Testis (tissue), 5 donors: ENCODE measurements at places on chromosomes 16 and 17.

DNA sequence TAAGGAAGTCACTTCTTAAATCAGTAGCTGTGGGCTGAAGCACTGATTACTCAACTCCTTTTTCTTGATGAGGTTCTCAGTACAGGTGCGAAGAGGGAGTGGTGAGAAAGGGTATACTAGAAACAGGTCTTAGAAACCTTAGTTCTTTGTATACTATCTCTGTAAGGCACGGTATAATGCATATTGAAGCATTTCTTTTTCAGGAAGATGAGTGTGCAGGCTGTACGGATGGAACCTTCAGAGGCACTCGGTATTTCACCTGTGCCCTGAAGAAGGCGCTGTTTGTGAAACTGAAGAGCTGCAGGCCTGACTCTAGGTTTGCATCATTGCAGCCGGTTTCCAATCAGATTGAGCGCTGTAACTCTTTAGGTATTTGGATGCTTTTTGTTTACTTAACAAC is 39.2 kb downstream of the CYLD start:
- DNase-seq = no peak

DNA sequence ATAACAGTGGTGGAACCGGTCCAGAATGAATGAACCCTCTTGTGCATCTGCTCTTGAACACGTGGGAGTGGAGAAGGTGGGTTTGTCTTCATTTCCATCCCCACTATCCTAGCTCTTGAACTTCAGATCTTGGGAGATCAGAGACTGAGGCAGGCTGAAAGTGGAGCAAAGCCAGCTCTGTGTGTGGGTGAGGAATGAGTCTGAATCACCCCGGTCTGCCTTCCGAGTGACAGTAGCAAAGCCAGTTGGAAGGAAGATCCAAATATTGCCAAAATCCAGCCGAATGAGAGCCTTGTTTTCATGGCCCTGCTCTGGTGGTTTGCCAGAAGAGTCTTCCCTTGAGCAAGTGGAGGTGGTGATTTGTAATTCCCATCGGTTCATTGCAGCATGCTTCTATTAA is 29.0 kb upstream of the ASIC2 start:
- no peak for DNase-seq

- DNase-seq = peak; percentile 69
Observed at GRCh38 chr17:4598776-4599504, 14.6 kb downstream of the SMTNL2 start.

DNA sequence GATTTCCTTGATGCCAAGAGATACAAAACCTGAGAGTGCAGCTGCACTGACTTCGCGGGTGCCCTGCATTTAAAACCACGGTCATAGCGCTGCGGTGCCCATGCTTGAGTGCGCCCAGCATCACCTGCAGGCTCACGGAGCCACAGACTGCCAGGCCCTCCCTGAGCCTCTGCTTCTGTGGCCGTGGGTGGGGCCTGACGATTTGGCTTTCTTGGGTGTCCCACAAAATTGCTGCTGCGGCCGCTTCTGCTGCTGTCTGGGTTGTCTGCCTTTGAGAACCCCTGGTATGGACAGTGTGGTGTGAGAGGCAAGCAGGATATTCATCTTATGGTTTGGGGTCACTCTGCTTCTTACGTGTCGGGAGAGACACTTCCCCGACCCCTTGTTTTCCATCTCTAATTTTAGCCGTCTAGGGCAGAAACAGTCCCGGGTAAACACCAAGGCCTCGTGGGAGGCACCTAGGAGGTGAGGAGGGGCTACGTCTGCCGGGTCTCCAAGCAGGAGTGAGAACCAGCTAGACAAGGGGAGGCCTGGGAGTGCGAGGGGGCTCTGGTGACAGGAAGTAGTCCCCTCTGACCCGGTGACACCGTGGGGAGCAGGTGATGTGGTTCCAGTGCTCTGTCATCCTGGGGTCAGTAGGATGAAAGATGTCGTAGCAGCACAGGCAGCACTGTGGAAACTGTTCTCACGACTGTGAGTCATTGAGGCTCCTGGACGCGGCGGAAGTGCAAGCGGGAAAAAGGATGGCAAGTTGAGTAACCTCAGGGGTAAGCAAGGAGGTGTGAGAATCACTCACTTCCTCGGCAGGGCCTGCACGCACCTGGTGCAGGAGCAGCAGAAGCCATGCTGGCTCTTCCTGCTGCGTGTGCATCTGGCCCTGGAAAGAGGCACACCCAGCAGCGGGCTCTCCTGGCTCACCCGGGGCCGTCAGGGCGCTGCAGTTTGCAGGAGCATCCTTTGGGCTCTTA is 176.3 kb downstream of the RPTOR start:
- no peak for DNase-seq

DNA sequence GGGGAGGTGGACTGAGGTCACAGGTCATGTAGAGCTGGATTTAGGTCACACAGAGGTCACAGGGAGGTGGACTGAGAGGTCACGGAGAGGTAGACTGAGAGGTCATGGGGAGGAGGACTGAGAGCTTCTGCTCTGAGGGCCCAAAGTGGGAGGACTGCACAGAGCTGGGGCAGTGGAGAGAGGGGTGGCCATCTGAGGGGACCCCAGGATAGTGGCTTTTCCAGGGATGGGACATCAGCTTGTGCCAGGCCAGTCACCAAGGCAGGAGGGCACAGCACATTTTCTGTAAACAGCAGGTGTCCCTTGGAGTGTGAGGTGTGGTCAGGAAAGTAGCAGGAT is 26.1 kb upstream of the JPT2 start:
- DNase-seq = no peak

GRCh38 chr17:57413848-57414651 is 157.7 kb downstream of the MSI2 start:
- DNase-seq = no peak

- no peak for DNase-seq
Observed at GRCh38 chr16:20850981-20851380, 44.7 kb downstream of the REXO5 start.

DNA sequence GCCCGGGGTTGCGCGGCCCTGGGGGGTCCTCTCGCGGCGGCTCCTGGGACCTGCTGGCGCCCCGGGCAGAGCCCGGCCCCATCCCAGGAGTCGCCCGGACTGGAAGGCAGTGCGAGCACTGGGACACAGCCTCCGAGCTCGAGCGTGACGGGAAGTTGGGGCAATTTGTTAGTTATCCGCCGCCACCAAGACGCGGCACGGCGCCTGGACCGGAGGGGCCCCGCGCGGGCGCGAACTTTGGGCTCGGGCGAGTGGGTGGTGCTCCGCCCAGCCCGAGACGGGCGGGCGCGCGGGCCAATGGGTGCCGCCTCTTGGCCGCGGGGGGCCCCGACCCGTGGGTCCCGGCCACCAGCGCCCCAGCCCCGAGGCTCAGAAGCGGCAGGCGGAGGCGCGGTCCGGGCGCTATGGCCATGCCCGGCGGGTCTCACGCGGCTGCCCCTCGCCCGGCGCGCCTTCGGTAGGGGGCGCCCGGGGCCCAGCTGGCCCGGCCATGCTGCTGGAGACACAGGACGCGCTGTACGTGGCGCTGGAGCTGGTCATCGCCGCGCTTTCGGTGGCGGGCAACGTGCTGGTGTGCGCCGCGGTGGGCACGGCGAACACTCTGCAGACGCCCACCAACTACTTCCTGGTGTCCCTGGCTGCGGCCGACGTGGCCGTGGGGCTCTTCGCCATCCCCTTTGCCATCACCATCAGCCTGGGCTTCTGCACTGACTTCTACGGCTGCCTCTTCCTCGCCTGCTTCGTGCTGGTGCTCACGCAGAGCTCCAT is at the start of gene ADORA2B:
Gene ADORA2B (plus strand): TSS at position 372 of the 768 bp plus-strand sequence. CDS start 119 bp downstream, at position 491.
- peak; percentile 54 for DNase-seq

- no peak for DNase-seq
Observed at GRCh38 chr17:71127416-71127815, 958.1 kb downstream of the KCNJ2 start.

DNA sequence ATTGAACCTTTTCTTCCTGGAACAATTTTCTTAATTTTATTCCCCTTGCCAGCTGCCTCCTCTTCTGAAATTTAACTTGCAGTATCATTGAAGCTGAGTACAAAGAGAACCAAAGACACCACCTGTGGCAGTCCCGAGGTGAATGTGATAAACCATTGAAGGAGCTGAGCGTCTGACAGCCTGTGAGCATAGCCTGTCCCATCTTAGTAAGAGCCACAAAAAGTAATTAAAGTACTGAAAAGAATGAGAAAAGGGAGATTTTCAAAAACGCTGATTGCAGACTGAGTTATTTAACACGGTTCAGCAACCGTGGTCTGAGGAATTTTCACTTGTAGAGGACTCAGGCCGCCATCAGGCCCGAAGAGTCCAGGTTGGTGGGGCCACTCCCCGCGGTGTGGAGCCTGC is 27.2 kb upstream of the ST6GALNAC1 start:
- DNase-seq = no peak

- no peak for DNase-seq
Observed at GRCh38 chr16:20822521-20823325, 16.4 kb downstream of the REXO5 start.

GRCh38 chr17:73232587-73233373 is 28.9 kb downstream of the CPSF4L start:
- peak; percentile 40 for DNase-seq

DNA sequence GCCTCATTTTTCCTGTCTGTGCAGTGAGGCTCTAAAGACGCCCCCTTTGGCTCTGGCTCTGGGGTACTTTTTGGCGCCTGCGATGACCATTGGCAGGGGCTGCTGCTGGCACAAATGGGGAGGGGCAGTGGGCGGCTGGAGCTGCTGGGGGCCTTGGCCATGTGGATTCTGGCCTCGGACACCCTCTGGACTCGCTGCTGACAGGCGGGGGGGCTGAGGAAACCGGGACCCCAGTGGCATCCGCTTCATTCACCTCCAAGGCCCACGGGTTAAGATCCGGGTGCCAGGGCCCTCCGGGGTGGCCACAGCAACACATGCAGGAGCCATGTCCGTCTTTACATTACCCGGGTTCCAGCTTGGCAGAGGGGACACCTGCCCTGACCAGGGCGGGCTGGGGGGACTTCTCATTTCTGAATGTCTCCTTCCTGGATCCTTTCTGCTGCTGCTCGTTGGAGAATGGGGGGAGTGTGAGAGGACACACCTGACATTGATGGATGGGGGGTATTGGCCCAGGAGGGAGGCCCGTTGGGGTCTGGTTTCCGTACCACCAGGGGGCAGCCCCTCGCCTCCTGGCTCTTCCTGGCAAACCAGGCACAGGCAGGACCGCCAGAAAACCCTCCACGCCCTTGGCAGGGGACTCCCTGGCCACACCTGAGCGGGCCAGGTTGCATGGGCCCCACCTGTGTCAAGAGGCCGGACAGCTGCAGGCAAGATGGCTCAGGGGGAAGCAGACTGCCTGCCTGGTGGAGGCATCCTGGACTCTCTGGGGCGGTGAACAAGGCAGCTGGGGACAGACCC is 21.8 kb downstream of the GSE1 start:
- no peak for DNase-seq

DNA sequence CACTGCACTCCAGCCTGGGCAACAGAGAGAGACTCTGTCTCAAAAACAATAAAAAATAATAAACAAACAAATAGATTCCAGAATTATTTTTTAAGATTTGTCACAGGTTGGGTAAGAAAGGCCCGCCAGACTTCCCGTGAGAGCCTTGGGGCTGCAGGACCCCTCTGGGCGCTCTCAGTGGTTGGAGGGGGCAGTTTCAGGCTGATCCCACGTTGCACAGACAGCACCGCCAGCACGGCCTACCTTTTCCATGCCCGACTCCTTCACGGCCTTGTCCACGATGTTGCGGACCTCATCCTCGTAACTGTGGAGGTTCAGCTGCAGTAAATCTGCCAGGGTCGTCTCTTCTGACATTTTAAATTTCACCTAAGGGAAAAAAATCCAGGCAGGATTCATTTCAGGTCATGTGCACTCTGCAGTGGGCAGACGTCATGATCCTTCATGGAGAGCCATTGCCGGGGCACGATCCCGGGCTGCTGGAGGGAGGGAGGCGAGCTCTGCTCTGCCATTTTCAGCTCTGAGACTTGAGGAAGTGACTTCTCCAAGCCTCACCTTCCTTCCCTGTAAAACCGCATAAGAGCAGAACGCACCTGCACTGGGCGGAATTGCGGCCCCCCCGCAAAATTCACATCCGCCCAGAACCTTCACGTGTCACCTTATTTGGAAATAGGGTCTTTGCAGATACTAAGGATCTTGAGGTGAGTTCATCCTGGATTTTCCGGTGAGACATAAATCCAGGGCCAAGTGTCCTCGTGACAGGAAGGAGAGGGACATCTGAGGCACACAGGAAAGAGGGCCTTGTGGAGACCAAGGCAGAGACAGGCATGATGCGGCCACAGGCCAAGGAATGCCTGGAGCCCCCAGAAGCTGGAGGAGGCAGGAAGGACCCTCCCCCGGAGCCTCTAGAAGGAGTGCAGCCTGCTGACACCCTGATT is 66.8 kb downstream of the DNAH17 start:
- no peak for DNase-seq

GRCh38 chr17:44382917-44383316 is 6.5 kb downstream of the ITGA2B start:
- DNase-seq = no peak

- DNase-seq = peak; percentile 55
Observed at GRCh38 chr16:69286941-69287713, 24.0 kb upstream of the VPS4A start.

DNA sequence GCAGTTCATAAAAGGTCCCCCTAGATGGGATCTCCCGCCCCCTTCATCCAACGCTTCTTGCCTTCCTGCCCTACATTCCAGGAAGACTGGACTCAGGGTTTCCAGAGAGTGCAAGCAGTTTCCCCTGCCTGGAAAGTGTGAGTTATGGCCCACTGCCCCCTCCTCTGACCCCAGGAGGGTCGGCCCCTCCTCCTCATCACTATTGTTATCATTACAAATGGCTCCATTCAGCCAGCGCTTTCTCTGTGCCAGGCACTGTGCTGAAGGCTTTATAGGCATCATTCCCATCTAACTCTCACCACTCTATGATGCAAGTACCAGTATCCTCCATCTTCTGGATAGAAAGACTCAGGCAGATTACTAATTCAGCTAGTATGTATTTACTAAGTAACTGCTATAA is 90.7 kb downstream of the USP31 start:
- no peak for DNase-seq

DNA sequence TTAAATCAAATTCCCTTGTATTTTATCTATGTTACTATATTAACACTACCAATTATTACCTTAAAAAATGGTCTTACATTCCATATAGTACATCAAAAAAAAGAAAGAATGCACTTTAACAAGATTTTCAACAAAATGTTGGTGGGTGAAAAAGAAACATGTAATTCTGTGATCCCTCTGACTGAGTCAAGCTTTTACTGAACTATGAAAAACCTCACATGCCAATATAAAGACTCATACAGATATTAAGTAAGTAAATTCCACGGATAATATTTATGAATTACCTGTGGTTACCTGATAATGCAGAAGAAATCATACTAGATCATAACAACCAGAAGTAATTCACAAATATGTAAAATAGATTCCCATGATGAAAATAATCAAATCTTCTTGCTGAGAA is 12.4 kb downstream of the COIL start:
- DNase-seq = no peak

- DNase-seq = no peak
Observed at GRCh38 chr17:40473573-40474365, 27.7 kb downstream of the TNS4 start.
